Kidney epithelial cell (primary cell): ENCODE measurements at places on chromosomes 13 and 19.

DNA sequence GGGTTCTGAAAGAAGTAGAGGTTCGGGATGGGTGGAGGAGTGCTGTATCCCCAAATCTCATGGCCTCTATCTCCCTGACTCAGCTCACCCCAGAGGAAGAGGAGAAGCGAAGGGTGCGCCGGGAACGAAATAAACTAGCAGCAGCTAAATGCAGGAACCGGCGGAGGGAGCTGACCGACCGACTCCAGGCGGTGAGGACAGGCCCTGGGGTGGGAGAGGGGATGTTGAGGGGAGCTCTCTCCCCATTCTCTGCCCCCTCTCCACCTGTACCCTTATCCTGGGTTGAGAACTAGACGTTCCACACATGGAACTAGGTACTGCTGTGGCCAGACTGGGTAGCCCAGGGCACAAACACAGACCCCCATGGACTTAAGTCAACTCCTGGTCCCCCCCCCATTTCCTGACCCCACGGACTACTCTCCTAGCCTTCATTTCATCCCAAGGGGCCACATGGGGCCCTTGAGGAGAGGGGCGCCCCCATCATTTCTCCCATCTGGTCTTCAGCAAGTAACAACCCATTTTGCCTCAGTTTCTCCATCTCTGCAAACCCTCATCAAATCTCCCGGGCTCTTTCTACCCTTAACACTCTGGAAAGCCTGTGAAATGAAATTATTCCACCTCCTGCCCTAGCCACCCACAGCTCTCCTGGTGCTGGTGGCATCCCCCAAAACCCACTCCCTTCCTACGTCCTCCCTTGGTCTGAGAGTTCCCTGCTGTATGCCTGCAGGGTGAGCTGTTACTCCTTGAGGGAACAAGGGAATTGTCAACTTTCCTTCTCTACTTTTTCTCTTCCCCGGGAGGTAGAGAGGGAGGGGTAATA lies 3.5 kb downstream of the FOSB start:
- no peak for DNase-seq

DNA sequence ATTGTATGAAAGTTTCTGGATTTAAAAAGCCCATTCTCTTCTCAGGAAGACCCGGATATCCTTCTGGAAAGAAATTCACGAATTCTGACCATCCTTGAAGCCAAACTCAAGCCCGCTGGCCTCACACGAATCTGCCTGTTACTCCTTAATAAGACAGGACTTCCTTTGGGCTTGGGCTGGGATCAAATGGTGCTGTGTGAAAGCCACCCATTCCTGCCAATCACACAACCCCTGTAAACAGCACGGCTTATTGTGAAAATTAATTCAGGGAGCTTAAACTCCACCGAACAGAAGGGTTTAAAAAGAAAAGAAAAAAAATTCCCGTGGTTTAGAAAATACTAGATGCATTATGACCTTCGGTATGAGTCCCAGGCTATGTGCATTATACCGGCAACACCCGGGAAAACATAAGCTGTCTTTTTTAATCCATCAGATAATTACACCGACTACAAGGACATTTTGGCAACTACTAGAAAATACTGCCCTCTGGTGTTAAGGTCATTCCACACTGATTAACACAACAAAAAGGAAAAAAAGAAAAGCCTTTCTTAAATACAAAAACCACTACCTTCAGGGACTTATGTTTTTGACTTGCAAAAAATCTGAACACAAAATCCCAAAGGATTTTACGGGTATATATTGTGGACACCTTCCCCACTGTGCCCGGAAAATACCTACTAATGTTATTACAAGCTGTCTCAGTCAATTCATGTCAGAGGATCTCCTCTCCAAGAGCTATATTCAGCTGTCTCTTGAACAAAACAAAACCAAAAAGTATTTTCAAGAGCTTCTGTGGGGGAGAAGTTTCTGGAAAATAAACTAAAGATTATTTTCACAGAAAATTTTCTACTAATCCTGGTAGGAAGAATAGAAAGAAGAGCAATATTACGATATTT lies 76.0 kb upstream of the LSM14A start:
- DNase-seq: peak; percentile 21

GRCh38 chr13:29479716-29480492 lies 115.6 kb downstream of the SLC7A1 start:
- DNase-seq: no peak

- DNase-seq: no peak
Observed at GRCh38 chr13:28067491-28067890, 32.9 kb downstream of the FLT3 start.

DNA sequence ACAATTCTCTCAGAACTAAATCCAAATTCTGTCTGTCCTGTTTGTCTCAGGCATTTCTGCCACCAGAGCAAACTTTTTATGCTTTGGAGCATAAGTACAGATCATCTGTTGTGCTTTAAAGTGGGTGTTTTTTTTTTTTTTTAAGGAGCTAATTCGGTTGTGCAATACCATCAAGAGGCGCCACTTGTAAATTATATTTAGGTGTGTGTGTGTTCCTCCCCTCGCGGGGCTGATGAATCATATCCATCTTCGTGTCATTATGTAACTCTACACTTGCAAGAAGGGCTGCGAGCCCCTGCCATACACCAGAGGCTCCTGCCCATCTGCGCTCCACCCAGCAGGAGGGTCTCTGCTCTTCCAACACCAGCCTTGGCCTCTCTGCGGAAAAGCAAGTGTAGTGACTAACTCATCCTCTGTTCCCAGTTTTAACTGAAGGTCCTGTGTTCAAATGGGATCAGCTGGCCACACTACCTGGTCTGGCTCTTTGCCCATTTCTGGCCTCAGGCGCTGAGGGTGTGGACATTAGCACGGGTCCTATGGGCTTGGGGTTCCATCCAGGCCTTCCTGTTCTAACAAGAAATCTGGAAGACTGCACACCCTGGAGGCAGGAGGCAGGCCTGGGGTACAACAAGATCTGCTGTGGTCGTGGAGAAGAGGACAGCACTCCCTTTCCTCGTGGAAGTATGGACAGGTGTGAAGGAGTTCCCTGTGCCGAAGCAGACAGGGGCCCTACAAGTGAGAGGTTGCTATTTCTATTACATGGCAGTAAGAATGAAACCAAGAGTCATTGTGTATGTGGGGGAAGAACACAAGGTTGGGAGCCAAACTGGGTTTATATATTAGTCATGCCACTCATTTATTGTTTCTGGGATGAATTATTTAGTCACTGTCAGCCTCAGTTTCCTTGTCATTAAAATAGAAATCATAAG lies 96.1 kb upstream of the MBNL2 start:
- no peak for DNase-seq

- DNase-seq: no peak
Observed at GRCh38 chr13:37379841-37380240, 218.7 kb downstream of the POSTN start.

- no peak for DNase-seq
Observed at GRCh38 chr19:20669263-20669662, 7.9 kb upstream of the ZNF626 start.

DNA sequence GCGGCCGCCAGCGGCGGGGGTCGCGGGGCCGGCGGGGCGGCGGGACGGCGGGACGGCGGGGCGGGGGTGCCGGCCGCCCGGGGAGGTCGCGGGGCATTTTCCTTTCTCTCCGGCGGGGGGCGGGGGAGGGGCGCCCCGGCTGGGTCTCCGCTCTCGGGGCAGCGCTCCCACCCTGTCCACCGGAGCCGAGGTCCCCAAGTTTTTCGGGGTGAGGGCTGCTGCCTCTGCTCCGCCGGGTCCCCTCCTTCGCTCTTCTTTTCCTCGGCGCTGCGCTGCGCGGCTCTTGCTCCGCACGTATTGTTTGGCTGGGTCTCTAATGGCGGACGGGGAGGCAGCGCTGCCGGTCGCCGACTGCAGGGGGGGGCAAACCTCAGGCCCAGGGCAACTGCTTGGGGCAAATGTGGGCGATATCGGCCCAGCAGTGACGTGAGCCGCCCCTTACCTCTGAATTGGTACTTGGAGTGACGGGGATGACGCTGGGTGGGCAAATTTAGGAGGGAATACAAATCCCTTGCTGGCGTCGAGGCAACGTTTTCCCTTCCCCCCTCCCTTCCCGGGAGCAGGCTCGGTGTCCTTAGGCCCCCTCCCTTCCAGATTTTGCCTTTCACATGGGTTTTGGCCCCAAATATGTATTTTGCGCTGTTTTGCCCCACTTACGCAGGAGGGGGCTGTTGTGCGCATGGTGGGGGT lies 759 bp downstream of the ZMYM2 start:
- DNase-seq: no peak

DNA sequence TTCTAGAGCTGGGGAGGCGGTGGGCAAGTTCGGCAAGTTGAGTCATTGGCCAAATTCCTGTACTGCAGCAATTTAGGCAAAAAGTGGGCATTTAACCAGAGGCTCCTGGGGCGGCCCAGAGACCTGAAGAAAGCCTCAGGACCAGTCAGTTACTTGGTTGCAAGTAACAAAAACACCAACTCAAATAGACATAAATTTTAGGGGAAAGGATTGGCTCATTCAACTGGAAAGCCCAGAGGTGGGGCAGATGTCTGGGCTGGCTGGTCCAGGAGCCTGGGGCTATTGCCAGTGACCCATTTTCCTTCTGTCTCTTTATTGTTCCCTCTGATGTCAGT lies 97.1 kb downstream of the SIPA1L3 start:
- no peak for DNase-seq

GRCh38 chr13:98252931-98253470 lies 75.9 kb upstream of the RNF113B start:
- no peak for DNase-seq

DNA sequence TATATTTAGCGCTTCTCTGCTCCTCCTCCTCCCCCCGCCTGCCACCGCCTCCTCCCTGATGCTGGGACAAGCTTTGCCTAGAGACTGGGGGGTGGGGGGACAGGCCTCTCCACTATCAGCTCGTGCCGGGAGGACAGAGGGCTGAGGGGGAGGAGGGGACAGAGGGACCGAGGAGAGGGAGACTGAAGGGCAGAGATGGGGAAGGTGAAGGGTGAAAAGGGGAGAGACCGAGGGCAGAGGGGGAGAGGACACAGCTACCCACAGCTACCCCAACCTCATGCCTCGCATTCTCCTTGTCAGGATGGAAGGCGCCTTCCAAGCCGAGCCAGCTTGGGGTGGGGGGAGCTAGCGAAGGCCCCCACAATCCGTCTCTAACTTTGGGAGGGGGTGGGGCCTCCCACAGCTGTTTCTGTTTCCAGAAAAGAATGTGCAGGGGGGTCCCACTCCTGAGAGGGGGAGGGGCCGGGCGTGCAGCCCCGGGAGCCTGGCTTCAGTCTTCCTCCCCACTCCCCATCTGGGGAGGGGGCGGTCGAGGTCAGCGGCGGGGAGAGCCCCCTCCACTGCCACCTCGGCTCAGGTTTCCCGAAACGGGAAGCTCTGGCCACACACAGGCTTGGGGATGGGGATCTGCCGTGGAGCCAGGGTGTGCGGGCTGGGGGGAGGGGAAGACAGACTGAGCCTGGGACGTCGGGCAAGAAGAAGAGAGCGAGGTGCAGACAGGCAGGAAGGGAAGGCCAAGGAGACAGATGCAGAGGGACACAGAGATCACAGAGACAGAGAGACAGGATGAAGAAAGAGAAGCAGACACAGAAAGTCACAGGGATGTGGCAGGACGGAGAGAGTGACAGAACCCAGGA lies 1.6 kb downstream of the DACT3 start:
- no peak for DNase-seq

DNA sequence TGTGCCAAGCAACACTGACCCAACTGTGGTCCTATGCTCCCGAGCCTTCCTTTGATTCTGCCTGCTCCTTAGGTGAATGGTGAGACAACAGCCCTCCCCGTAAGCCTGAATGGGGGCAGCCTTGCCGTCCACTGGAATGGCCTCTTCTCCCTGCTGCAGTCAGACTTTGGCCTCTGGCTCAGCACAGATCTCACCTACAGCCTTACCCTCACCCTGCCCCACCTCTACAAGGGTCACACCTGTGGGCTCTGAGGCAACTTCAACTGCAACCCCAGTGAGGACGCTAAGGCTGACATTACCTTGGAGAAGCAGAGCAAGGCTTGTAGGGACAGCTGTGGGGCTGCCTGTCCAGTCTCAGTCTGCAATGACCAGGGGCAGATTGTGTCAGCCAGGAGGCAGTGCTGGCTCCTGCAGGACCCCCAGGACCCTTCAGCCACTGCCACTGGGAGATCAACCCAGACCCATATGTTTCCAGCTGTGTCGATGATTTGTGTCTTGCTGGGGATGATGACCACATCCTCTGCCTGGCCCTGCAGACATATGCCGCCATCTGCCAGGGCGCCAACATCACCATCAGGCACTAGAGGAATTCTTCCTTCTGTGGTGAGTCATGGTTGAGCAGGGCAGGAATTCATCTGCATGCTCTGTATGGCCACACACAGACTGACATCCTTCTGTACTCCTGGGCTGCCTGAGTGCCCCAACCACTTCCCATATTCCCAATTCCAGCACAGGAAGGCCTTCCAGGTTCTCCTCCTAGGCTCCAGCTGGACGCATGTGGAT lies 27.3 kb upstream of the FXYD3 start:
- peak; percentile 56 for DNase-seq

DNA sequence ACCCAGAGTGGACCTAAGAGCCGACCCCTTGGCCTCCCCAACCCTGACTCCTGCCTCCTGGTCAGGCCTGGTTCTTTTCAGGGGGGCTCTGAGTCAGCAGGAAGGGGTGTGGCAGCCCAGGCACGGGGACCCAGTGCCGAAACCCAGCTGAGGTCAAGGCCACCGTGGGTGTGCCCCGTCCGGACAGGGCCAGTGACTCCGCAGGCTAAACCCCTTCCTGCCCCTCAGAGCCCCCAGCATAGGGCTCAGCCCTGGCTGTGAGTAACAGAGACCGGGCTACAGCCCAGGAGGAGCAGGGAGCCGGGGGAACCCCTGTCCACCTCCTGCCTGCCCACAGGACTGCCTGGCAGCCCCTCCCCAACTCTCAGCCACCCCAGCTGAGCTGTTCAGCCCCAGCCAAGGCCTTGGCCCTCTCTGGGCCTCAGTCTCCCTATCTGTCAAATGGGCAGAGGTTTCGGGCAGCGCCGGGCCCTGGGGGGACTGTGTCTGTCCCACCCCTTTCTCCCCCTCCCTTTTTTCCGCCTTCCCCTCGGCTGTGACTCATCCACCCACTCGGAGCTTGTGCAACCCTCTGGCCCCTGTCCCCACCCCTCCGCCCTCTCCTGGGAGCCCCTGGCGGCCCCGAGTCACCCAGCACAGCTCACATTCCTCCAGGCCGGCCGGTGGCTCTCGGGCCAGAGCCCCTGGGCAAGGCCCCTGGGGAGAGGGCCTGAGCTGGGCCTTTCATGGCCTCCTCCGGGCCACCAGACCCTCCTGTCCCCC lies 8.6 kb downstream of the ZBTB7A start:
- DNase-seq: no peak

DNA sequence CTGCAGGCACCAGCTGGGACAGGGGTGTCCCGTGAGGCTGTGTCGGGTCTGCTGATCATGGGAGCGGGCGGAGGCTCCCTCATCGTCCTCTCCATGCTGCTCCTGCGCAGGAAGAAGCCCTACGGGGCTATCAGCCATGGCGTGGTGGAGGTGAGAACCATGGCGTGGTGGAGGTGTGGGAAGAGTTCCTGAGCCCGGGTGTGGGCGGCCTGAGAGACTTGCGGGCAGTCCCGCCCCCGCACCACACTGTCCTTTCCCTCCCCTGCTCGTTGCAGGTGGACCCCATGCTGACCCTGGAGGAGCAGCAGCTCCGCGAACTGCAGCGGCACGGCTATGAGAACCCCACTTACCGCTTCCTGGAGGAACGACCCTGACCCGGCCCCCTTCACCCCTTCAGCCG lies 10.7 kb downstream of the APLP1 start:
- DNase-seq: no peak

- DNase-seq: peak; percentile 57
Observed at GRCh38 chr19:2337329-2337707, 8.8 kb downstream of the SPPL2B start.
